Activated CD8-positive, alpha-beta memory T cell treated with anti-CD3 and anti-CD28 coated beads for 1 hour (primary cell): ENCODE measurements at places on chromosomes 3 and 15.

DNA sequence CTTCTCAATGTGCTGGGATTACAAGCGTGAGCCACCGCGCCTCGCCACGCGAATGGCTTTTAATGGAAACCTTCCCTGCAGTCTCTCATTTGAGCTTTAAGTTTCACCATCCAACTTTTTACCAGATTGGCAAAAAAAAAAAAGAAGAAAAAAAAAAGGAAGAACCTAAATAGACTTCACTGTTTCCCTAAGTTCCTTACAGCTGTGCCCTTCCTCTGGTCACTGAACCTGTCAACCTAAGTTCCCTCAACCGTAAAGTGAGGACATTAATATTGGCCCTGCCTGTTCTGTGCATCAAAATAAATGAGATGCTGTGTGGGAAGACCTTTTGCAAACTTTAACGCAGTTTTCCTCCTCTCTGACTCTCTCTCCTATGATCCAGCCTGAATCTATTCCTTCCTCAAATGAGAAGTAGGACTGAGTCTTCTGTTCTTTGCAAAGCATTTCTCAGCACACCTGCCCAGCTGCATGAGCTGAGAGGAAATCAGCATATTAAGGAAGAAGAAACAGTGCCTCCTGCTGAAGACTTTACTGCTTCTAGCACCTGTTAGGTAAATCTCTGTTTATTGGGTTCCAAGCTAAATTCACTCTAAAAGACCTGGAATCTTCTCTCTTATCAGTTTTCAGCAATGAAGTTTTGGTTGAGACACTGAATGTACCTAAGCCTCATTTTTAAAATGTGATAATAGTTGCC, 99.6 kb upstream of the ETV5 start:
- no peak for DNase-seq

GRCh38 chr3:8621872-8622271, 22.7 kb downstream of the SSUH2 start:
- no peak for DNase-seq

DNA sequence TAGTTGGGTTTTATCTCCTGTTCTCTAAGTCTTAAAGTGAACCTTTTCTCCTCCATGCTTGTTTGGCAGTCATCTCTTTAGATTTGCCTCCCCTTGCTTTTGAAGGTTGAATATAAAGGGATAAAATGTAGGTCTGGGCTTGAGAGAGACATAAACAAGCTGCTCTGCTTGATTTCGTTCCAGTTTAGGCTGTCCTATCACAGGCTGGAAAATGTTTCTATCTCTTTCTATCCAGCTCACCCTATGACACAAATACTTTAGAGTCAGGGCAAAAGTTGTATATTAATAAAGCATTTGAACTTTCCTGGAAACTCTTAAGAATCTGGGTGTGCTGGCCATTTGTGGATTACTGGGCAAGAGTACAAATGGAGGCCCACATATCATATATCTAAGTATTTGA, 29.5 kb upstream of the ZBBX start:
- no peak for DNase-seq

DNA sequence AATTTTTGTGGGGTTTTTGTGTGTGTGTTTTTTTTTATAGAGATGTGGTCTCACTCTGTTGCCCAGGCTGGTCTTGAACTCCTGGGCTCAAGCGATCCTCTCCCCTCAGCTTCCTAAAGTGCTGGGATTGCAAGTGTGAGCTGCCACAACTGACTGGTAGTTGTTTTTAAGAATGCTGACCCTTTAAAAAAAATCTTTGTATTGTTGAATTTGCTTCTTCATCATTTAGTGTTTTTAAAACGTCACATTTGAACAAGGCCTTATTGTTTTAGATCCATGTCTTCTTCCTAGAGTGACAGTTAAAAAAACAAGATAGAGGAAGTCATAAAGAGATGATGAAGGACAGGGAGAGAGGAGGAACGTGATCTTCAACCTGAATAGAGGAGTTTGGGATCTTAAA, 24.1 kb downstream of the GJD2 start:
- DNase-seq, result no peak

- no peak for DNase-seq
Observed at GRCh38 chr3:197471221-197472010, 84.4 kb downstream of the BDH1 start.

- no peak for DNase-seq
Observed at GRCh38 chr3:144429719-144430121, 458.1 kb downstream of the DIPK2A start.

GRCh38 chr15:99248000-99248715, 1.2 kb downstream of the TTC23 start:
- no peak for DNase-seq

GRCh38 chr3:111721747-111722146, 126.6 kb upstream of the ZBED2 start:
- no peak for DNase-seq

DNA sequence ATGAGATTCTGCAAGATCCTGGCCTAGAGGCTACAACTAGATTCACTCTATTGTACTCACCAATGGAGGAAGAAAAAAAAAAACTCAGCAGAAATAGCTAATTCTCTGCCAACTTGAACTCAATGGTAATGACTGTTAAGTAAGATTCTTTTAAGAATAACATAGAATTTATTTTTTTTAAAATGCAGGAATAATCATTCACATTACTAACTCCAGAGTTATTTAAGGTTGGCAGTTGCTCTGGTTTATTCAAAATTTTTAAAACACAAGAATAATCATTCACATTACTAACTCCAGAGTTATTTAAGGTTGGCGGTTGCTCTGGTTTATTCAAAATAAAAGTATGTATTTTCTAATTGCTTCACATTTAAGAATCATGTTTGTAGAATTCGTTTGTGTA, 1071.9 kb downstream of the IGSF11 start:
- no peak for DNase-seq

- DNase-seq, result no peak
Observed at GRCh38 chr3:194262176-194262924, 88.8 kb downstream of the CPN2 start.

DNA sequence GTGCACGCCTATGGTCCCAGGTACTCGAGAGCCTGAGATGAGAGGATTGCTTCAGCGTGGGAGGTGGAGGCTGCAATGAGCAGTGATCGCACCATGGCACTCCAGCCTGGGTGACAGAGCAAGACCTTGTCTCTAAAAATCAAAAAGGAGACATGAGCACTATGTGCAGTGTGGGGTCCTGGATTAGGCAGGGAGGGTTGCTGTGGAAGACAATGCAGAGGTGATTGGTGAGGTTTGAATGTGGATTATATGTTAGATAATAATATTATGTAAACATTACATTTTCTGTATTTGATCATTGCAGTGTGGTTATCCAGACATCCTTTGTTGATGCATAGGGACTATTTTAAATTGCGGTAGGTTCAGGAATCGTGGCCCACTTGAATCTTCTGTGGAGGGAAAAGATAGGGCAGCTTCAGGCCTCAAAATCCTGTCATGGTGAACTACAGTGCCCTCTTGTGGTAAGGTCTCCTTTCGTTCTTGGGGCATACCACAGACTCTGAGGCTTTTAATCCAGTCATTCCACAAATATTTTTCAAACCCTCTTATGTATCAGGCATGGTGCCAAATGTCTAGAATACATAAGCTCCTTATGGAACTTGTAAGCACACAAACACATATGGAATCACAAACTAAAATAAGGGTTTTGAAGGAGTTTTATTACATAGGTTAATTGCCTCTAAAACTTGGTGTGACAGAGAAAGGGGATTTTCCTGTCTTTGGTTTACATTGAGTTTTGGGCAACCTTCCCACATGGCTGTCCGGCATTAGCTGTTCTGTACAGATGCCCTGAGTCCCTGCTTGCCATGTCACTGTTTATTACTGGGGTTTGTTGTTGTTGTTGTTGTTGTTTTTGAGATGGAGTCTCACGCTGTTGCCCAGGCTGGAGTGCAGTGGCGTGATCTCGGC, 37.7 kb downstream of the GPD1L start:
- DNase-seq, result peak; percentile 11

DNA sequence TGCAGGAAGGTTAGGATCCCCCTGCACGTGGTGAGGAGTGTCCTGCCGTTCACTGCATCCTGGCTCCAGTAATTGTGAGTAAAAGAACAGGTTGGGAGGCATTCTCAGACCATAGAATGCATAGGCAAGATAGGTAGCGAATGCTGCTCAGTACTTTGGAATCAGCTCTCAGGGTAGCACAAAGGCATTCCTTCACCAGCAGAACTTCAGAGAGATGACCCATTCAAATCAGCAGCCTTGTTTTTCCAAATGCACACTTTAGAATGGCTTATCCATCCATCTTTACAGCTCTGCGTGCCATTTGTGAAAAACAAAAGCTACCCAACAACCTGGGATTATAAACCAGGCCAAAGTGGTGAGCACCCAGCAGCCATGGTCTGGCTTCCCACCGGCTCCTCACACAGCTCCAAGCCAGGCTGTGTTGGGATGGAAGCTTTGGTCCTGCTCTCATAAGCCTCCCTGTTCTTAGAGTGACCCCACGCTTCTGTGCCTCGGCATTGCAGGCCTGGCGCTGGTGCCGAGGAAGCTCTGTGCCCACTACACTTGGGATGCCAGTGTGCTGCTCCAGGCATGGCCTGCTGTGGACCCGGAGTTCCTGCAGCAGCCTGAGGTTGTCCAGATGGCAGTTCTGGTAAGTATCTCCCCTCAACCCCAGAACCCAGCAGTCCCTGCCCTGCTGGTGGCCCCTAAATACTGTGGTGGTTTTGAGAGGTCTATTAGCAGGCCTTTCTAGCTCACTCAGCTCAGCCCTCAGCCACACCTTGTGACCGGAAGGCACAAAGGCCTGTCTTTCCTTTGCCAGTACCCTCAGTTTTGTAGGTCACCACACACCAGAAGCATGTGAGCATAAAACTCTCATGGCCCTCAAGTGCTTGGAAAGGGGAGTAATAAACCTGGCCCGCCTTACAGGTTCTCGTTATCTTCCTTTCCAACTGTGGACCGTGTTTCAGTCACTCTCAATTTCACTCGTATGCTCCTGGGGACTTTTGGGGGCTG, 52.9 kb upstream of the LIMD1 start:
- DNase-seq, result no peak

GRCh38 chr15:84740691-84741090, 7.7 kb upstream of the ZNF592 start:
- no peak for DNase-seq

GRCh38 chr3:150220041-150220440, 188.1 kb upstream of the TSC22D2 start:
- DNase-seq, result no peak

DNA sequence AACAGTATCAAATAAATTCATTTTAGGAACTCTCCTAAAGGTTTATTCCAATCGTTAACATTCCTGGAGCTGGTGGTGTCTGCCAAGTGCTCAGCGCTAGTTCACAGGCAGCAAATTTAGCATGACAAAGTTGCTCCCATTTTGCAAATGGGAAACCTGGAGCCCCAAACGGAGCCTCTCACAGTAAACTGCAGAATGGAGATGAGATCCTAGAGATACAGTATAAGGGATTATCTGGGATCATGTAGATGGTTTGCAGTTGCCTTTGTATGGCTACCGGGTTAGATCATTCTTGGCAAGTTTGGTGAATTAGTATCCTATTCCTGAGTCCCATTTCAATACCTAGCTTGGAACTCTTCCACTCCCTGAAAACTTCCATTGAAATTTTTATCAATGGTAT, 173.7 kb downstream of the CDIN1 start:
- DNase-seq, result no peak

- no peak for DNase-seq
Observed at GRCh38 chr15:89847101-89847500, 32.4 kb upstream of the ANPEP start.

GRCh38 chr3:93934366-93935046, 39.2 kb downstream of the PROS1 start:
- DNase-seq, result no peak

GRCh38 chr15:65327651-65328393, 23.3 kb downstream of the RNU5B-1 start:
- no peak for DNase-seq

- no peak for DNase-seq
Observed at GRCh38 chr15:66815318-66815717, 113.3 kb downstream of the SMAD6 start.

- no peak for DNase-seq
Observed at GRCh38 chr3:42159147-42159546, 68.0 kb downstream of the TRAK1 start.

GRCh38 chr3:111465081-111465670, 76.8 kb upstream of the CD96 start:
- no peak for DNase-seq

- DNase-seq, result no peak
Observed at GRCh38 chr3:45960289-45960688, 17.0 kb downstream of the CXCR6 start.

- DNase-seq, result no peak
Observed at GRCh38 chr3:72829701-72830100, 18.5 kb downstream of the SHQ1 start.

- DNase-seq, result peak; percentile 5
Observed at GRCh38 chr15:56821721-56822425, 88.6 kb upstream of the ZNF280D start.

DNA sequence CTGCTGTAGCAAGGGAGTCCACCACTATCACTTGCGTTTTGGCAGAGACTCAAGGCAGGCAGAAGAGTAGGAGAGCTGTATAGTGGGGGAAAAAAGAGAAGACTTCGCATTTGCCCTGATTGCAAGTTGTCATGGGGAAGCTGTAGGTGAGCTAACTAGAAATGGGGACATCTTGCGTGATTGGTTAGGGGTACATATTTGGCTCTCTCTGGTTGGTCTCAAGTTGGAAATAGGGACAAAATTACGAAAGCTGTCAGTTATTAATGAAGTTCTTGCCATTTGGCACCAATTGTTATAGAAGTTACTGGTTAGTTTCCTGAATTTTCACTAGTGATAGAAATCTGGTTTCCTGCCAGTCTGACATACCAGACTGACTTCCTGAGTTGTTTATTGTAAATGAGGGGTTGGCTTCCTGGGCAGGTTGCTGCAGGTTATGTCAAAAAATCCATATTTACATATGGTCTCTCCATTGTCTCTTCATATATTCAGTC, 8.2 kb upstream of the SENP7 start:
- no peak for DNase-seq

- DNase-seq, result no peak
Observed at GRCh38 chr3:31391150-31391549, 141.6 kb upstream of the STT3B start.

GRCh38 chr3:55218577-55218976, 268.5 kb downstream of the WNT5A start:
- DNase-seq, result no peak

DNA sequence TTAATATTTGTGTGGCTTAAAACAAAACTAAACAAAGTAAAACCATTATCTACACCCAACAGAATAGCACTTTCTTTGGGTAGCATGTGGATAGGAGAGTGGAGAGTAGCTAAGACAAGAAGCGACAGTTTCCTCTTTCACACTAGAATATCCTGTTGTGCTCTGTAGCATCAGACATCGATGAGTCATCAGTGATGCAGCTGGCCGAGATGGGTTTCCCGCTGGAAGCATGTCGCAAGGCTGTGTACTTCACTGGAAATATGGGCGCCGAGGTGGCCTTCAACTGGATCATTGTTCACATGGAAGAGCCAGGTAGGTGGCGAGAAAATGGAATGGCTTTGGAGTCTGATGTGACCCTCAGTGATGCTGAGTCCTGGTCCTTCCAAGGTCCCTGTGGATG, 108.1 kb downstream of the USP13 start:
- DNase-seq, result no peak

GRCh38 chr3:115113367-115113766, 33.7 kb downstream of the ZBTB20 start:
- no peak for DNase-seq

GRCh38 chr3:194246709-194247349, 104.3 kb downstream of the CPN2 start:
- no peak for DNase-seq

- no peak for DNase-seq
Observed at GRCh38 chr15:48579945-48580671, 65.4 kb downstream of the FBN1 start.

GRCh38 chr3:78317774-78318173, 1277.9 kb downstream of the ROBO2 start:
- DNase-seq, result no peak
